HS-27A (cell line): ENCODE measurements at places on chromosomes 13 and 19.

GRCh38 chr19:4580961-4581665 lies 21.6 kb upstream of the SEMA6B start:
- no peak for DNase-seq

GRCh38 chr19:33804021-33804799 lies 7.5 kb downstream of the KCTD15 start:
- no peak for DNase-seq

GRCh38 chr13:59211606-59212005 lies 952.1 kb downstream of the DIAPH3 start:
- DNase-seq: no peak

DNA sequence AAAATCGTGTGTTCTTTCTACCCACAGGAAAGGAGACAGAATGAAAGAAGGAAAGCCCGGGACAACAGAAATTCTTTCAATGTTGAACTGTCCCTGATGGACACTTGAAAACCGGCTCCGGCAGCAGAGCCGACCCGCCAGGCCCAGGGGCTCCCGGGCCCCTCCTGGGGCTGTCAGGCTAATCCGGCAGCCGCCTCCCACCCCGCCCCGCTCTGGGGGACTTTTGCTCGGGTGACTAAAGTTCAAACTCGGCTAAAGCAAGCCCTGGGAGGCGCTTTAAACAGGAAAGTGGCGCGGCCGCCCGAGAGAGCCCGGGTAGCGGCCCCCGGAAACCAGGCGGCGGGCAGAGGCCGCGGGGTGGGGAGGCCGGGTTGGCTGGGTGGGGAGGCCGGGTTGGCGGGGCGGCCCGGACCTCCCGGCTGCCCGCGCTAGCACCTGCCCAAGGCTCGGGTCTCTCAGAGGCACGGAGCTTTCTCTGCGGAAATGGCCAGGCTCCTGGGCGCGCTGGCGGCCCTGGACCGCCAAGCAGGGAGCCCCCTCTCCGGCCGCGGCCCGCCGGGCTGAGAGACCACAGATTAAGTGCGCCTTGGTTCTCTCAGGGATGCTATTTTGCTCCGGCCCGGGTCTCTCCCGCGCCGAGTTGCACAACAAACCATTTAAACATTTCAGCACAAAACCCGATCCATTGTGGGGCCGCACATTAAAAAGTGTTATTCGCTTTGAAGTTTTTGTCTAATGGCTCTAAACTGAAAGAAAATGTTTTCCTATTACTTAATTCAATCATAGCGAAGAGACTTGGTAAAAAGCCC lies 2.6 kb upstream of the GSX1 start:
- DNase-seq: no peak

DNA sequence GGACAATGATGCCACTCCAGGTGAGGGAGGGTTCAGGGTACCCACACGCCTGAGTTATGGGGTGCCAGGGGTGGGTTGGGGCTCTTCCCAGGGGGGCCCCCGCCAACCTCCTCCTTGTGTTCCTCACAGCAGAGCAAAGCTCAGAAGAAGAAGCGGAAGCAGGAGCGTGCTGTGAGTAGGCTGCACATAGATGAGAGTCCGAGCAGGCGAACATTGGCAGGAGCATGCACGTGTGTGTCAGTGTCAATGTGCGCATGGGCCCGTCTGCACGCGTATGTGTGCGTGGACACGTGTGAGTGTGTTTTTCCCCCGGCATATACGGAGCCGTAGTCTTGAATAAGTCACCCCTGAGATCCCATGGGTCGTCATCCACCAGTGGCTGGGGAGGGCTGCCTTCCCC lies 12.4 kb upstream of the USE1 start:
- DNase-seq: no peak
